ENCODE measurements at places on chromosomes 7 and 10.
A peak's percentile ranks its signal among the peaks of the same experiment; 100 is the strongest.

DNA sequence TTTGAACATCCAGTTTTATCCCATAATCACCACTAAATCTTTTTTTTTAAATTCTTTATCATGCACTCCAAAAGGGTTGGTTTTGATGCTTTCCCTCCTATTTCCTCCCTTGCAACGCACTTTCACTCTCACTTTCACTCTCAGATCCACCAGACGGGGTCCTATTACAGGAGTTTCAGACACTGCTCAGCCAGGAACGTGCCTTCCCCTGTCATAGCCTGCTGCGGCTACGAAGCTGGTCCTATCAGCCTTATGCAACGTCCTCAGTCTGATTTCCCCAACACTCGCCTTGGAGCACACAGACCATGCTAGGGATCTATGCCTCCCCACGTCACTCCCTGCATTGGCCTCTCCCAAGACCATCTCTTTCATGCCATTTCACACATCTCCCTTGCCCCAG, 23.4 kb downstream of the ZPBP start:
- DNase-seq, result no peak

GRCh38 chr7:33905389-33906032, at the start of gene BMPER:
Gene BMPER, plus strand, starts transcription at chr7:33905539. Its CDS starts 75 bp downstream, at chr7:33905614.
- DNase-seq, result peak; percentile 63

GRCh38 chr10:101631821-101632475, 43.8 kb downstream of the DPCD start:
- DNase-seq, result no peak

DNA sequence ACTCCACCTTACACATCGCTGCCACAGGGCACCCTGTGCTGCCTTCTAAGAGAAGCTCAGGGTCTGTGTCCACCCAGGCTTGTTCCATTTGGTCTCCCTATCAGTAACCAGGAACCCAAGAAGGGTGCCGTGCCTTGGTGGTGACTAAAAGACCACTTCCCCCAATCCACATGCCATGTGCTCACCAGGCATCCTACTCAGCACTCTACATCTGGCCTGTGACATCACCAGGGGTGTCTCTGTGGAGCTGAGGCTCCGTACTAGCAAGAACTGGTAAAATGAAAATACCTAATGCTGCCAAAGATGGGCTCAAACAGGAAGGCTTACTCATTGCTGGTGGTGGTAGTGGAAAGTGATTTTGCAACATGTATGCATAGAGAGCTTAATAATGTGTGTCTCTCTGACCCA, 19.0 kb upstream of the C10orf71 start:
- peak; percentile 18 for DNase-seq

- no peak for DNase-seq
These were observed 131.9 kb downstream of the NRCAM start for GRCh38 chr7:108324053-108325038.

- DNase-seq, result no peak
These were observed 554.2 kb downstream of the DNAJB6 start for GRCh38 chr7:157890921-157891401.

GRCh38 chr7:34851431-34851830, 185.9 kb downstream of the DPY19L1 start:
- no peak for DNase-seq

GRCh38 chr10:47397256-47397655, 13.2 kb upstream of the ZNF488 start:
- no peak for DNase-seq

GRCh38 chr7:90980545-90980944, 283.7 kb upstream of the FZD1 start:
- DNase-seq, result no peak

DNA sequence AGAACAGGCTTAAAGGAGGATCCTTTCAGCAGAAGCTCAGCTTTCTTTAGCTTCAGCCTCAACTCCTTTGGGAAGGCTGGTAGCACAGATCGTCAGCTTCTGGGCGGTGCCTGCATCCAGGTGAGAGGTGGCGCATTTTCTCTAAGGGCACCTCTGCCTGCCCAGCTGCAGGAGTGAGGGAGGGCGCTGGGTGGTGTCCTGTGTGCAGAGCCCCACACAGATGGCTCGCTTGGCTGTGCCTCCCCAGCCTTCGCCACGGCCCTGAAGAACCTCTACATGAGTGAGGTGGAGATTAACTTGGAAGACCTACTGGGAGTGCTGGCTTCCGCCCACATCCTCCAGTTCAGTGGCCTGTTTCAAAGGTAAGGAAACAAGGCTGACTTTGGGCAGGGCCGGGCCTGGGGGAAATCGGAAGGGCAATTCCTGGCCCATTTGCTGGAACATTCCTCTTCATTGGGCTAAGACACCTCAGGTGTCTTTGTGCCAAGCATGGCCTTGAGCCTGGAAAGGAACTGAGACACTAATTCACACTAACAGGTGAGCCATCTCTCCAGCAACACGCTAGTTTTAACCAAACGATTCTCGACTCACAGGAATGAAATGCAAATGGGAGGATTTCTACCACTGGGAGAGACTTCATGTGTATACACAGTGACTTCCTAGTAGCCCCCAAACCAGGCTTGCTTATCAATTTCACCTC, 19.9 kb downstream of the BTBD16 start:
- no peak for DNase-seq

DNA sequence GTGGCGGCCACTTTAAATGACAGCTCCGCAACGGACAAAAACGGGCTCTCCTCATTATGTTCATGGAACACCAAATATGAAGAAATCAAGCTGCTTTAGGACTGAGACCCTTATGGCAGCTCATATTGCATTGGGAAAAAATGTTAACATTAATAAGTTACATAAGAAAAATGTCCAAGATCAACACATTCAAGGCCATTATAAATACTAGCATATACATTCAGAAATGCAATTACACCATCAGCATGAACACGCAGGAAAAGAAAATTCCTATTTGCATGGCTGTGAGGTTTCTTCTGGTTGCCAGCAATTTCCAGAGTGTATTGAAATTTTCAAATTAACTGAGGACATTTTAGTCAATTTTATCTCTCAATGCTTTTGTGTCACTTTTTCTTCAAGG, 374.1 kb upstream of the NRP1 start:
- no peak for DNase-seq

DNA sequence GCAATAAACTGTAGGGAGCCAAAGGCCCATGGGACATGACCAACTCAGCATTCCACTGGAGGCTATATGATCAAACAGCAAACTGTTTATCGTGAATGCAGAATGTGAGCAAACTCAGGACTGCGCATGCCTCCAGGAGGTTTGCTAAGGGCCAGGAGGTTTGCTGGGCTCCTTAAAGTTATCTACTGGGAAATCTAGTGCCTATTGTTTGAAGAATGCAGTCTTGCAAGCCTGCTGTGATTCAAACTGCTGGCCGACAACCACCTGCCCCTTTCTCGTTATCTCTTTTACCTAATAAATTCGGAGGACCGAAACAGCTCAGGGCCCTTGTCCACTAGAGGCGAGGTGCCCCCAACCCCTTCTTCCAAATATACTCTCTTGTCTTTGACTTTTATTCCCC, 404.1 kb downstream of the KCNMA1 start:
- DNase-seq, result no peak

- no peak for DNase-seq
These were observed 89.6 kb upstream of the IFRD1 start for GRCh38 chr7:112360681-112361080.

- no peak for DNase-seq
These were observed 220.9 kb downstream of the RNLS start for GRCh38 chr10:88361995-88362807.

GRCh38 chr10:120459185-120459584, 2.2 kb downstream of the PLPP4 start:
- no peak for DNase-seq

DNA sequence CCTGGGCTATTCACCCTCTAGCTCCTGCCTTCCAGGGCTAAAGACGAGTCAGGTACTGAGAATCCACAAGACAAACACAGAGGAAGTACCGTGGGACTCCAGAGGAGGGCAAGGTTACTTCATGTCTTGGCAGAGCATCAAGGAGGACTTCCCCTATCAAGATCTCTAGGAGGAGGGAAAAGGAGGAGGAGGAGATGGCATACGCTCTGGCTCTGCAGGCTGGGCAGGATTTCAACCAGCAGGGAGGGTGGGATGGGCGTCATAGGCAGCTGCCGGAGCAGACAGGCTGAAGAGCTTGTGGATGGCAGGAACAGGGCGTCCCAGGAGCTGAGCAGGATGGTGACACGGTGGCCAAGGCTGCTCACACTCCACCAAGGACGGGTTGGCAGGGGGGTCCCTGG, 21.3 kb downstream of the MDH2 start:
- DNase-seq, result no peak

DNA sequence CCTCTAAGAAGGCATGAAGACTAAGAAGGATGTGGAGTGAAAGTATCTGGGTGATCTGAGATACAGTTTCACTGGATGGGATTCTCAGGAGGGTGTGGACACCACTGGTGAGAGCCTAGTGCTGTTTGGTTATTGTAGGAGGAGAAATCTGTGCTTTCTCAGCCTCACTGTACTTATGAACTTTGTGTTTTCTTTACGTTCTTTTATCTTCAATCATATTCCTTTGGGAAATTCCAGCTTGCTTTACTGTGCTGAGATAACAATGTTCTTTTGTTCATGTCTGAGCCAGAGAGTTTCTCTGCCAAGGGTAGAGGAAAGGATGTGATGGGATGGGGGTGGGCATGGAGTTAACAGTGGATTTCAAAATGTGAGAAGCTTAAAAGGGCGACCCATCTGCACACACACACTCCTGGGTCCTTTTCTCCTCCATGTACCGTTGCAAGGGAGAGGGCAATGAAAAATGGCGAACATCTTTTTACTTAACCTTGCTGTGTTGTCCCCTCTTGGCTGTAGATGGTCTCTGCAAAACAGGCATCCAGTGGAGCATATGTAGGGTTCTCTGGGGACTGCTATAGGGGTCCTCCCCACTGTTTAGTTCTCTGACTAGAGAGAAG, 25.0 kb upstream of the TAX1BP1 start:
- DNase-seq, result no peak

- DNase-seq, result no peak
These were observed 2.6 kb upstream of the CH25H start for GRCh38 chr10:89209718-89210117.

DNA sequence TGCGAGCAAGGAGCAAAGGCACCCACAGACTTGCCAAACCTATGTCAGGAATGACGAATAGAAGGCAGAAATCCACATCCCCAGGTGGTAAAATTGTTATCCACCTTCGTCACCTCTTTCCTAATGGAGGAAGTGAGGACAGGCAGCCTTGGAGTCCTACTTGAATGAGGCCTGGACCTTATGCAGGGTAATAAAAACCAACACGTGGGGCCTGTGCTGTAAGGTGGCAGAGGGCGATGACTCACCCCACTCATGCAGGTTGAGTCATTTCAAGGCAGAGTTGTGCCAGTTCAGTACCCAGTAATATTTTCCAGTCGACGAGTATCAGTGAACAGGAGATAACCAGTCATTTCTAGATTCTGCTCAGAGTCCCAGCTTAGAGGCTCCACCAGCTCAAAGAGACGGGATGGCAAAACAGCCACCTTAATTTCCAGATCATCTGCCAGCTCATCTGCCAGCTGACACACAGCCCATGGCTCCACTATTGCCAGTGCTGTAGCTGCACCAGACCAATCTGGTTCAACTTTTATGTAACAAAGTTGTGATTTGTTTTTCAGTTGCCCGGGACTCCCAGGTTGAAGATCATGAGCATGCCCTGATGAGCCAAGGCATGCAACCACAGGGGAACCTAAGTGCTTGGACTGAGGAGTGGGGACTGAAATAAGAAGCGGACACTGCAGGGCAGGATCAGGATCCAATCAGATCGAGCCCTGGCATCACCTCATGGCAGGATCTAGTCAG, 176.2 kb upstream of the ITGB1 start:
- no peak for DNase-seq
